ENCODE measurements at places on chromosomes 6 and 20.

DNA sequence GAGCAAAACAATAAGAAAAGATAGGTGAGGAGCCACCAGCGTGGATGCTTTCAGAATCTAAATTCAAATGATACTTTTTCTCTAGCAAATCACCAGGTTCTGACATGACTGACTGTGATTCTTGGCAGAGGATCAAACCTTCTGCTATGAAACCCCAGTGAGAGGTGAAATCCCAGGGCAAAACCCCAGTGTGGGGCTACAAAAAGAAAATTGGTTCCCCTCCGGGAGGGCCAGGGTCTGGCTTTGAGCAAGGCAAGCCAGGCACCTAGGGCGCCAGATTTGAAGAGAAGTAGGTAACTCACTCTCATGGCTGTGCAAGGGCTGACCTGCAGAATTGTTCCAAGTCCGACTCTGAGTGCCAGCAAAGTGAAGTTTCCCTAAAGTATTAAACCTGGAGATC lies 20.2 kb upstream of the RALGAPA2 start:
- DNase-seq = no peak

GRCh38 chr20:31607640-31608250 lies 2.7 kb downstream of the ID1 start:
- DNase-seq = no peak

GRCh38 chr6:148650941-148651505 lies 95.8 kb upstream of the UST start:
- DNase-seq = no peak

DNA sequence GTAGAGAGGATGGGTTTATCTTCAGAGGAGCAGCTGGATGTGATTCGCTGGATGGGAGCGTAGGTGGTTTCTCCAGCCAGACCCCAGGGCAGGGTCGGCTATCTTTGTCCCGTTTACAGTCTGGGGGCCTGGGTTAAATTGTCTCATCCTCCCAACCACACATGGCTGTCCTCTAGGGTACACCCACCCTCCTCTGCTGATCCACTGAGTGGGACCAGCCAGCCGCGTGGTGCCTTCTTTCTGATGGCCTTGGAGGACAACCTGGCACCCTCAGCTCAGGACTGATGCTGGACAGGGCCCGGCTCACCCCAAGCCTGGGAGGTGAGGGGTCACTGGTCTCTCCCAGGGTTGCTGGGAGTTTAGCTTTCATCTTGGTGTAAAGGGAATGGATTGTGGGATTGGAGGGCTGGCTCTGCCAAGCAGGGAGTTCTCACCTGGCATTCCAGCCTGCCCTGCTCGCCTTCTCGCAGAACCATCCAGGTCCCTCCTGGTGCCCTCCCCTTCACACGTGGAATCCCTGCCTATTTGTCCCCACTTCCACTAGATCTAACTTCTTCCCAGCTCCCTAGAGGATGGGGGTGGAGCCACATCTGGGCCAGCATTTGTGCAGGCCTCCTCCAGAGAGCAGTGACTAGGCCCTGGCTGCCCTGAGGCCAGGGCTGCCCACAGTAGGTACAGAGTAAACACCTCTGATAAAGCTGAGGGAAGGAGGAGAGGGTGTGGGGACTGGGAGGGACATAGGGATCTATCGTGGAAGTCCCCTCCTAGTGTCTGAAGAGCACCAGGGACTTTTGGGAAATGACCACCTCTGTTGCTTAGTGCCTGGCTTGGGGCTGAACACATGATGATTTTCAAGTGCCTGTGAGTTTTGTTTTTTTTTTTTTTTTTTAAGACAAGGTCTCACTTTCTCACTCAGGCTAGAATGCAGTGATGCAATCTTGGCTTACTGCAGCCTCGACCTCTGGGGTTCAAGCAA lies 1.6 kb downstream of the ITPR3 start:
- DNase-seq = no peak

- DNase-seq = no peak
Observed at GRCh38 chr6:106360989-106361430, 493 bp downstream of the CRYBG1 start.

DNA sequence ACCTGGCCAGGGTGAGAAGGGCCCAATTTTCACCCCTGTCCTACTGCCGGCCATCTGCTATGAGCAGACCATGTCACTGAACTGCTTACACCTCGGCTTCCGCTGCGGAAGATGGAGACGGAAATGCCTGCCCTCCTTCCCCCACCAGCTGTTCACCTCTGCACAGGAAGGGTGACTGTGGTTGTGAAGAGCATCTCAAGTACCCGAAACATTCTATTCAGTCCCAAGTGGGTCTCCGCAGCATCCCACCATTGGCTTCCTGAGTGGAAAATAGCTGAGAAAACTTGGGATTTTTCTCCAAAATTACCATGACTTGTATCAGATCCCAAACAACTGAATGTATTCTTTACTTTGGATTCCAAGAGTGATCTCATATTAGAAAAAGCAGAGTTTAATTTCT lies 16.1 kb downstream of the DOK5 start:
- DNase-seq = no peak
